ENCODE measurements at places on chromosomes 2 and 18. TPM values are rescaled to one million over a fixed set of nuclear protein-coding genes. Genes with fewer than 3 reads are reported as not detected.

DNA sequence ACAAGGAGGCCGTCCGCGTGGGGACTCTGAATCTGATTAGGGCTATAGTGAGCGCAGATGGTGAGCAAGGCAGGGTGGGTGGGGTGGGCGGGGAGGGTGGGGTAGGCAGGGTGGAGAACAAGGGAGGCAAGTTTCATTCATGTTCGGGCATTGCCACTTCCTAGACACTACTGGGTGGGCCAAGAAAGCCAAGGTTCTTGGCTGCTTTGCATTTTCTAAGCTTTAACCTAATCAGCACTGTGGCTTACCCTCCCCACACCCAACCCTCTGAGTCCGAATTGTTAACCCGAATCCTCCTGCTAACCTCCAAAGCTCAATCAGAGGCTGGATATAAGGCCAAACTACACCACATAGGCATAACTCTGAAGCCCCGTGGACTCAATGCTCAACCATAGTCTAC lies 18.1 kb downstream of the MROH2A start:
- H3K27ac ChIP-seq, result no peak overlapping the region
- H3K4me3 ChIP-seq, result no peak overlapping the region
- no peak for DNase-seq
- H3K27me3 ChIP-seq, result peaks cover 5% of the 10 kb centered on the region
- H3K4me1 ChIP-seq, result peaks cover 3% of the 10 kb centered on the region
- peaks cover 2% of the 10 kb centered on the region for H3K36me3 ChIP-seq

DNA sequence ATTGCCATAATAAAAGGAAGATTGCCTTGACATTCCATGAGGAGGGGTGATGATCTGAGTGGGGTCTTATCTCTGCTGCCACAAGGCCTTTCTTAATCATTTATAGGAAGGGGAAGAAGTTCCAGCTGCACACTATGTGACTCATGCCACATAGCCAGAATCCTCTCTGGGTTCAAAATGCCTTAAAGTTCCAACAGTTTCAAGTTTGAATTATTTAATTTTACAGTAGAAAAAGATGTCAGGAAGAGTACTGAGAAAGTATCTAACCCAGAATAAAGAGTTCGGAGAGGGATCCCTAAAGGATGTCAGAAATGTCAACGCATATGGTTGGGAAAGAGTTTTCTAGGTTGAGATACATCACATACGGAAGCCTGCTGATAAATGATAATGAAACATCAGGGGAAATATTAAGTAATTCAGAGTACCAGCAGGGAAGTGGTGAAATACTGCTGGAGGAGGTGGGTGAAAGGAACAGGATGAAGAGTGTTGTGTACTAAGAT lies 999.9 kb downstream of the TSN start:
- H3K4me3 ChIP-seq, result no peak overlapping the region
- no peaks in the 10 kb centered on the region for H3K4me1 ChIP-seq
- H3K27me3 ChIP-seq, result no peaks in the 10 kb centered on the region
- no peaks in the 10 kb centered on the region for H3K36me3 ChIP-seq
- no peak for DNase-seq

GRCh38 chr18:26196605-26197004 lies 29.6 kb upstream of the TAF4B start:
- no peaks in the 10 kb centered on the region for H3K36me3 ChIP-seq
- DNase-seq, result no peak
- no peaks in the 10 kb centered on the region for H3K4me1 ChIP-seq
- H3K4me3 ChIP-seq, result no peak overlapping the region
- no peak overlapping the region for H3K27ac ChIP-seq

CDCA7 gene
- total RNA-seq, result 5.9 TPM

DNA sequence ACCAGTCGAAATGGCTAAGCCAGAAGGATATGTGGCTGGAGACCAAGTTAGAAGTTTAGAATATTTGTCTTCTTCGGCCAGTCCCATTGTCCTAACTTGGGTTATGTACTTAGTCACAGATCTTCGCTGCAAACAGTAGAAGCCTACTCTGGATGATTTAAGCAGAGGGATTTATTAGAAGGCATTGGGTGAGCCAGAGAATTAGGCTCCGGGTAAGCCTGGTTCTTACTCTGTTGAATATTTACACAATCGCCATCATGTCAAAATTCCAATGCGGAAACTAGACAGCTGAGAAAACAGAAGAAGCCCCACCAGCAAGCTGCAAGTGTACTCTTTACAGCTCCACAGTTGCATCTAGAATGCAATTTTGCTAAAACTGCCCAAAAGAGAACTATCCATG lies 276.6 kb downstream of the CMPK2 start:
- peaks cover 2% of the 10 kb centered on the region for H3K27me3 ChIP-seq
- no peak overlapping the region for H3K27ac ChIP-seq
- no peak overlapping the region for H3K4me3 ChIP-seq
- H3K4me1 ChIP-seq, result no peaks in the 10 kb centered on the region
- H3K36me3 ChIP-seq, result no peaks in the 10 kb centered on the region
- DNase-seq, result no peak

NEB gene
- 2.2 TPM for total RNA-seq

- no peaks in the 10 kb centered on the region for H3K27me3 ChIP-seq
- H3K4me1 ChIP-seq, result peaks cover 9% of the 10 kb centered on the region
- no peak for DNase-seq
- no peak overlapping the region for H3K27ac ChIP-seq
- no peaks in the 10 kb centered on the region for H3K36me3 ChIP-seq
Measured at GRCh38 chr2:149556452-149556851, 31.1 kb downstream of the MMADHC start.

- no peak for DNase-seq
- no peaks in the 10 kb centered on the region for H3K4me1 ChIP-seq
- H3K36me3 ChIP-seq, result no peaks in the 10 kb centered on the region
- no peak overlapping the region for H3K27ac ChIP-seq
Measured at GRCh38 chr2:194587739-194588270, 1069.2 kb upstream of the SLC39A10 start.

DNA sequence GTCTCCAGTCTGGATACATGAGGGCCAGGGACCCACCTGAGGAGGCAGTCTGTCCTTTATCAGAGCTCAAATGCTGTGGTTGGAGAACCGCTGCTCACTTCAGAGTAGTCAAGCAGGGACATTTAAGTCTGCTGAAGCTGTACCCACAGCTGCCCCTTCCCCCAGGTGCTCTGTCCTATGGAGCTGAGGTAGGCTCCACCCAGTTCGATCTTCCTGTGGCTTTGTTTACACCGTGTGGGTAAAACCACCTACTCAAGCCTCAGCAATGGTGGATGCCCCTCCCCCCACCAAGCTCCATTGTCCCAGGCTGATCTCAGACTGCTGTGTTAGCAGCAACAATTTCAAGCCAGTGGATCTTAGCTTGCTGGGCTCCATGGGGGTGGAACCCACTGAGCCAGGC lies 731.4 kb upstream of the HS6ST1 start:
- H3K4me3 ChIP-seq, result no peak overlapping the region
- H3K36me3 ChIP-seq, result no peaks in the 10 kb centered on the region
- peaks cover 2% of the 10 kb centered on the region for H3K27me3 ChIP-seq
- H3K4me1 ChIP-seq, result peaks cover 4% of the 10 kb centered on the region

GRCh38 chr2:233996000-233996399 lies 54.5 kb upstream of the SPP2 start:
- no peak for DNase-seq
- no peak overlapping the region for H3K4me3 ChIP-seq
- H3K27me3 ChIP-seq, result no peaks in the 10 kb centered on the region

- H3K4me1 ChIP-seq, result peaks cover 35% of the 10 kb centered on the region
- H3K4me3 ChIP-seq, result no peak overlapping the region
- H3K36me3 ChIP-seq, result no peaks in the 10 kb centered on the region
- H3K27me3 ChIP-seq, result no peaks in the 10 kb centered on the region
- no peak for DNase-seq
Measured at GRCh38 chr2:152557273-152557888, 159.9 kb downstream of the PRPF40A start.

ZEB2 gene
- total RNA-seq, result 95.4 TPM

DNA sequence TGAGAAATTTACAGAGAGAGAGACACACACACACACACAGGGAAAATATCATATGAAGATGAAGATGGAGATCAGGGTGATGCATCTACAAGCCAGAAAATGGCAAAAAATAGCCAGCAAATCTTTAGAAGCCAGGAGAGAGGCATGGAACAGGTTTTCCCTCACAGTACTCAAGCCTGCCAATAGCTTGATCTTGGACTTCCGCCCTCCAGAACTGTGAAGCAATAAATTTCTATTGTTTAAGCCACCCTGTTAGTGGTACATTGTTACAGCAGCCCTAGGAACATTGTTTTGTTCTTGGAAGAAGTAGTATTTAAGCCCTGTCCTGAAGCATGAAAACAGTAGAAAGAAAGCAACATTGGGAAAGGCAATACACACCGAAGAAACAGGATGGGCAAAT lies 292.0 kb upstream of the LRP1B start:
- no peak overlapping the region for H3K27ac ChIP-seq
- H3K4me3 ChIP-seq, result no peak overlapping the region
- no peak for DNase-seq
- H3K4me1 ChIP-seq, result peaks cover 5% of the 10 kb centered on the region
- H3K27me3 ChIP-seq, result no peaks in the 10 kb centered on the region
- no peaks in the 10 kb centered on the region for H3K36me3 ChIP-seq

- H3K27me3 ChIP-seq, result no peaks in the 10 kb centered on the region
- peaks cover 61% of the 10 kb centered on the region for H3K4me1 ChIP-seq
- no peaks in the 10 kb centered on the region for H3K36me3 ChIP-seq
- peak overlapping the region; percentile 32 for H3K27ac ChIP-seq
- peak overlapping the region; percentile 80 for H3K4me3 ChIP-seq
- no peak for DNase-seq
Measured at GRCh38 chr2:218010140-218010983, 7.6 kb upstream of the TNS1 start.

DNA sequence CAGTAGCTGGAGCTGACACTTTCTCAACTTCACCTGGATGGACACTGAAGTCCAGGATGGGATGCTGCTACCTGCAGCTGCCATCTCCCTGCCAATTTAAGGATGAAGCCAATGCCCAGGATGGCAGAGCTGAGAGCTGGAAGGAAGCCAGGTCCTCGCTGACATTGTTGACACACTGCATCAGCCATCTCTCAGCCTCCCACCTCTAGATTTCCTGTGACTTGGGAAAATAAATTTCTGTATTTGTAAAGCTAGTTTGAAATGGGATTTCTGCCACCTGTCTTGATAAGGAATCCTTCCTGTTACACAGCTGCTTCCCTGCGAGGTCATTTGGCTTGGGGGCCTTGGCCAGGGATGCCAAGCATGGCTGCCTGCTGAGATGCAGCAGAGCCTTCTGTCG lies 43.5 kb downstream of the KCTD1 start:
- no peak overlapping the region for H3K27ac ChIP-seq
- no peak for DNase-seq
- H3K4me1 ChIP-seq, result peaks cover 16% of the 10 kb centered on the region
- no peak overlapping the region for H3K4me3 ChIP-seq

- peaks cover 3% of the 10 kb centered on the region for H3K4me1 ChIP-seq
- DNase-seq, result no peak
- H3K27ac ChIP-seq, result peak overlapping the region; percentile 34
- no peak overlapping the region for H3K4me3 ChIP-seq
- H3K27me3 ChIP-seq, result no peaks in the 10 kb centered on the region
Measured at GRCh38 chr18:7303316-7304060, 72.6 kb downstream of the LRRC30 start.

DNA sequence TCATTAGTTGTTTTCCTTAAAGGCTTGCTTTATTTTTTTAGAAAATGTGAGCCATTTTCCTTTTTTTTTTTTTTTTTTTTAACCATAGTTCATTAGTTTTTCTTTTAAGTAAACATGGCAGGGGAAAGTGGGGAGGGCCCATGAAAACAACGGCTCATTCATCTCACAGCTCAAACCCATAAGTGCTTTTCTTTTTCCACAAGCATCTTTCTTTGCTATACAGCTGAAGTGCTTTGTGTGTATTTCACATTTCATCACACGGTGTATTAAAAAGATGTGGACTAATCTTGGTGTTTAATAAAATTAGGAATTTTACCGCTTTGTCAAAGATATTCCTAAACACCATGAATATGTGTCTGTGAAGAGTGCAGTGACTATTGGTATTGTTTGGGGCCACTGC lies 41.6 kb downstream of the RHBDD1 start:
- no peak for DNase-seq
- H3K4me1 ChIP-seq, result peaks cover 12% of the 10 kb centered on the region
- no peak overlapping the region for H3K27ac ChIP-seq
- H3K36me3 ChIP-seq, result peaks cover 3% of the 10 kb centered on the region
- no peaks in the 10 kb centered on the region for H3K27me3 ChIP-seq
